ENCODE measurements at places on chromosomes 6 and 20.

DNA sequence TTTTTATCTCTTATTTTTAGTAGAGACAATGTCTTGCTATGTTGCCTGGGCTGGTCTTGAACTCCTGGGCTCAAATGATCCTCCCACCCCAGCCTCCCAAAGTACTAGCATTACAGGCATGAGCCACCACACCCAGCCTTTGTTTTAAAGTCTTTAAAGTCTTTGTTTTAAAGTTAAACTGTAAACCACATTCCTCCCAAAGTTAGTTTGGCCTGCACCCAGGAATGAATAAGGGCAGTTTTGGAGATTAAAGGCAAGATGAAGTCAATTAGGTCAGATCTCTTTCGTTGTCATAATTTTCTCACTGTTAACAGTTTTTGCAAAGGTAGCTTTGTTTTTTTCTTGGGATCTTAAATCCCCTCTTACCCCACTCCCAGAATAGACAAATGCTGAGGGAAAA, 63.8 kb downstream of the UBR2 start:
- DNase-seq: peak; percentile 7

- peak; percentile 43 for DNase-seq
Measured at GRCh38 chr20:11331096-11331495, 586.6 kb upstream of the BTBD3 start.

- DNase-seq: peak; percentile 33
Measured at GRCh38 chr6:42963855-42964605, 3.5 kb downstream of the GNMT start.

GRCh38 chr6:30720738-30721197, 616 bp downstream of the TUBB start:
- peak; percentile 64 for DNase-seq

GRCh38 chr6:85826997-85827396, 184.3 kb upstream of the SYNCRIP start:
- DNase-seq: no peak

- no peak for DNase-seq
Measured at GRCh38 chr6:90611543-90612312, 24.9 kb upstream of the MAP3K7 start.

DNA sequence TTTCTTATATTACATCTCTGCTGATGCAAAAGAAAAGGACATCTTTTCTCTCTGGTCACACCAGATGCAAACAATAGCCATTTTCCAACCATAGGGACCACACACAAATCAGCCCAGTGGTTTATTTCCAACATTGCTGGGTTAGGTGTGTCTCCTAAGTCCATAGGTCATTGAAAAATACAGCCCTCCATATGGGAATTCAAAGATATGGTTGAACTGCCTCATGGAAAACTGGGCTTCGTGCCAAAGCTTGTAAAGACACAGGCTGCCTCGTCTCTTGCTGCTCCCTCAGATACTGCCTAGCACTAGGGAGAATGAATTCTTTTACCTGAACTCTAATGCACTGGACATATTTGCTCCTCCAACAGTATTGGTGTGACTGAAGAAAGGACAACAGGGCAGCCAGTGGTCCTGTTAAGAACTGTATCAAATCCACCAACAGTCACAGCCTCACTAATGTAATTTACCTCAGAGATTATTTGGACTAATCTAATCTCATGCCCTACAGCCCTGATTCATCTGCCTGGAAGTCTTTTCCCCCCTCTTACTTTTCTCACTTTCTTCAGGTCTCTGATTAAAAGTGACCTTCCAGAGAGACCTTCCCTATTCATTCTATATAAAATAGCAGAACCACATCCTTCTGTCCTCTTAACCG, 48.3 kb upstream of the TBC1D32 start:
- peak; percentile 26 for DNase-seq

- peak; percentile 83 for DNase-seq
Measured at GRCh38 chr6:169427856-169428255, 174.2 kb upstream of the THBS2 start.

- peak; percentile 42 for DNase-seq
Measured at GRCh38 chr6:80508885-80509630, 402.6 kb downstream of the BCKDHB start.

DNA sequence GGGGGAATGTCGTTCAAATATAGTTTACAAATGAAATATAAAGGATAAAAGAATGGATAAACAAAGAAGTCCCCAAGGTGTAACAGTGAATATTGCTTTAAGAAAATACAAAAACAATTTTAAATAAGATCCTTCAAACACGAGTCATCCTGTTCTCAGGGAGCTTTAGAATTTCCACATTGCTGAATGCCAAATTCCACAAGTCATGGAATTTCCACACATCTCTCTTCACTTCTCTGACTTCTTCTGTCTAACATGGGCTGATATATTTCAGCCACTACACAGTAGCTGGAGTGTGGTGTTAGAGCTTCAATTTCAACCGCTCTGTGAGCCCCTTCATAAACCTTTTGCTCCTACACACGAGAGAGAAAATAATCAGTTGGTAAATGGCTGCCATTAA, 28.0 kb downstream of the IL22RA2 start:
- peak; percentile 14 for DNase-seq

GRCh38 chr20:5172903-5173463, 46.2 kb downstream of the CDS2 start:
- no peak for DNase-seq

- DNase-seq: no peak
Measured at GRCh38 chr6:134177236-134177635, 124.8 kb upstream of the SLC2A12 start.

- no peak for DNase-seq
Measured at GRCh38 chr6:169454872-169455204, 201.2 kb upstream of the THBS2 start.

GRCh38 chr6:125519367-125519766, 217.6 kb upstream of the HDDC2 start:
- peak; percentile 6 for DNase-seq

- no peak for DNase-seq
Measured at GRCh38 chr6:105786890-105787655, 299.1 kb upstream of the PRDM1 start.

- peak; percentile 89 for DNase-seq
Measured at GRCh38 chr6:108655806-108656651, 95.3 kb downstream of the FOXO3 start.

DNA sequence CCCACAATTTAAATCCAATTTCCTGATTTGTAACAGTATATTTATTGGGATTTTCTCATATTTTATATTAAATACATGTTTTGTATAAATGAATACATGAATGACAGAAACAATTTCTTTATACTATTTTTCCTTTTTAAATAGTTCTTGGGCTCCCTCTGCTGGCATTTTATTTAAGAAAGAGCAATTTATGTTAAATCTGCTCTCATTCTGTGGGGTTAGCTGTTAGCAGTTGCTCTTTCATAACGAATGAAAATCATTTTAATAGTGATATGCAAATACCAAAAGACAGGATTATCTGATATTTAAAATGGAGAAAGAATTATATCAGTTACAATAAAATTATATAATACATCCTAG, 118.3 kb downstream of the RALGAPA2 start:
- peak; percentile 23 for DNase-seq

DNA sequence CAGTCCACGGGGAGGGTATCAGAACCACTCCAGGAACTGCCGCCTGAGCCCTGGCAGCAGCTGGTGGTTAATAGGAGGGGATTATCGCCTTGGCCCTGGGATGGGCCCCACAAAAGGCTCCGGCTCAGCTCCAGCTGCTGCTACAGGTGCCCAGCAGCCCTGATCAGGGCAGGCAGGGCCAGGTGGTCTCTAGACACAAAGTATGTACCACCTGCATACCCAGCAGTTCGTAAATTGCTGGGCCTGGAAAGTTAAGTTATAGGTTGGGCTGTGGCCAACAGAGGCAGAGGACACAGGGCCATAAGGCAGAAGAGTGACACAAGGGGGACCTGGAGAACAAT, 35.1 kb downstream of the RRBP1 start:
- no peak for DNase-seq

DNA sequence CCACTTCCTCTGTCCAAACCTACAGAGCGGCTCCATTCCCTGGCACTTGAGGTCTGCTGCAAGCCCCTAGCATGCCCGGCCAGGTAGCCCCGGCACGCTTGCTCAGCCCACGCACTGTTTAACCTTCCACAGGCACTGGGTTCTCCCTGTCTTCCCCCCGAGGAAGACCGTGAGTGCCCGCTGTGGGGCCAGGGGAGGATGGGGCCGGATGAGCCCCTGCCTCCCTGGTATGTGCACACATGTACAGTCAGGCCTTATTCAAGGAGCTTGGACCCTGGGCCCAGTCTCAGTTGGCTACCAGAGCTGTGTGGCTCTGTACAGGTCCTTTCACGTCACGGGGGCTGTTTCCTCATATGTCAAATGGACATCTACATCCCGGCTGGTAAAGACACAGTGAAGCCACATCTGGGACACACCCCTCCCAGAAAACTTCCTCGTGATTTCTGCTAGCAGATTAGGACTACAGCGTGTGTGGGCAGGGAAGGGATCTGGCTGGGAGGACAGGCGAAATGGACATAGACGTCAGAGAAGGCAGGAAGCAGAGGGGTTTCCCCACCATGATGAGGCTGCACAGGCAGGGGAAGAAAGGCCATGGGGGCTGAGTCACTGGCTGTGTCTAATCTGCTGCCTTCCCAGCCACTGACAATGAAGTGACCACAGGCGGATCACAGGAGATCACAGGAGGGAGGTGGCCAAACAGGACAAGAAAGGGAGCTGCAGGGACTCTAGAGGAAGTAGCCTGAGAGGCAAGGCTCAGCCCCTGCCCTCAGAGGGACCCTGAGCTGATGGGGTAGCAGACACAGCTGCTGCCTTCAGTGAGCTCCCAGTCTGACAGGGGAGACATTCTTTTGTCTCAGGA, 62.9 kb downstream of the MRPL14 start:
- peak; percentile 93 for DNase-seq

DNA sequence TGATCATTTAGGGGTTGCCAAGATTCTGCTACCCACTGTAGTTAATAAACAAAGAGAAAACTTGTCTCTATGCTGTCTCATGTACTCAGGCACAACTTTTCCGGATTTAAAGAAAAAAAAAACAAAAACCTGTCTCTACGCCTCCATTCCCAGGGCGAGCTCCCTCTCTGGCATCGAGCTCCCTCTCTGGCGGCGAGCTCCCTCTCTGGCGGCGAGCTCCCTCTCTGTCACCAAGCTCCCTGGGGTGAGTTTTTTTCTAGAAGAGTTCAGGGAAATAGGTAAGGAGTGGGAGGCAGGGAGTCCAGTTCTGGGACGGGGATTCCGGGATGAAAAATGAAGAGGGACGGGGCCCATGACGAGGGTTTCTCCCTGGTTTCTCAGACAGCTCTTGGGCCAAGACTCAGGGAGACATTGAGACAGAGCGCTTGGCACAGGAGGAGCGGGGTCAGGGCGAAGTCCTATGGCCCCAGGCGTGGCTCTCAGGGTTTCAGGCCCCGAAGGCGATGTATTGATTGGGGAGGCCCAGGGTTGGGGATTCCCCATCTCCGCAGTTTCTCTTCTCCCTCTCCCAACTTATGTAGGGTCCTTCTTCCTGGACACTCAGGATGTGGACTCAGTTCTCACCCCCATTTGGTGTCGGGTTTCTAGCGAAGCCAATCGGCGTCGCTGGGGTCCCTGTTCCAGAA, 16.5 kb upstream of the HLA-A start:
- DNase-seq: no peak
